ENCODE measurements at places on chromosomes 6 and 20. TPM values are rescaled to one million over a fixed set of nuclear protein-coding genes. Genes with fewer than 3 reads are reported as not detected.

Gene MEA1
- 46.9 TPM for total RNA-seq

Gene HLA-DQA2
- total RNA-seq: not detected

Gene POM121L2
- not detected for total RNA-seq

Gene C20orf204
- total RNA-seq: 0.45 TPM

Gene KCNB1
- total RNA-seq: under 0.01 TPM

Gene C6orf52
- total RNA-seq: 1.4 TPM

Gene NKX2-4
- not detected for total RNA-seq

Gene RPN2
- total RNA-seq: 272 TPM

Gene TCF21
- total RNA-seq: not detected

Gene RCAN2
- 3.1 TPM for total RNA-seq

Gene C20orf202
- total RNA-seq: not detected

Gene GHRH
- total RNA-seq: not detected

Gene CST1
- total RNA-seq: not detected
